ENCODE measurements at places on chromosomes 2 and 18. TPM values are rescaled to one million over a fixed set of nuclear protein-coding genes. Genes with fewer than 3 reads are reported as not detected.
A peak's percentile ranks its signal among the peaks of the same experiment; 100 is the strongest.

GRCh38 chr2:128362889-128363228, 44.2 kb upstream of the HS6ST1 start:
- H3K36me3 ChIP-seq = no peaks in the 10 kb centered on the region
- peak; percentile 84 for DNase-seq
- H3K4me3 ChIP-seq = no peak overlapping the region
- peak overlapping the region; percentile 98 for H3K27ac ChIP-seq
- no peaks in the 10 kb centered on the region for H3K27me3 ChIP-seq
- H3K4me1 ChIP-seq = peaks cover 38% of the 10 kb centered on the region

DNA sequence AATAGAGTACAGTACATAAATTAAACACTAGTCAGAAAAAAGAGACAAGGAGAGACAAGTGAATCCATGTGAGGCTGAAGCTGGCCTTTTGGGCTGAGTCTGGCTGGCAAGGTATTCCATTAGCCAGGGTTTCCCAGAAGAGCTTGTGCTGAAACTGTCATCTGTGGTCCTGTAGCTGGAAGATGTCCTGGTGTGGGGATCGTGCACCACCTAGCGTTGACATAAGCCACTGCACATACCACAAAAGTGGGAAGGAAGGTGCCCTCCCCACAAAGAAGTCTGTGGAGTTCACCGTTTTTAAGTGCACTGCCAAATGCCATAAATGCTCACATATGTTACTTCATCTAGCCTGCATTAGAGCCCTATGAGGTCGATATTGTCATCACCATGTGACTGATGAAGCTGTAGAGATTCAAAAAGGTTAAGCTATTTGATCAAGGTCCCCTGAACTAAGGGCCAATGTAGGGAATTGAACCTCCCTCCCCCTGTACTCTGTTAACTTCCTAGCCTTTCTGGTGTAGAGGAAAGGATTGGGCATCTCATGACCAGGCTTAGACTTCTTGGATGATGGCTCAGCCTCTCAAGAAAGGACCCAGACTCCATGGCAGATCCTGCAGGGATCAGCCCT, 31.9 kb upstream of the GALNT14 start:
- no peak overlapping the region for H3K27ac ChIP-seq
- H3K27me3 ChIP-seq = peaks cover 2% of the 10 kb centered on the region
- no peak overlapping the region for H3K4me3 ChIP-seq
- DNase-seq = peak; percentile 64
- no peaks in the 10 kb centered on the region for H3K4me1 ChIP-seq
- no peaks in the 10 kb centered on the region for H3K36me3 ChIP-seq

DNA sequence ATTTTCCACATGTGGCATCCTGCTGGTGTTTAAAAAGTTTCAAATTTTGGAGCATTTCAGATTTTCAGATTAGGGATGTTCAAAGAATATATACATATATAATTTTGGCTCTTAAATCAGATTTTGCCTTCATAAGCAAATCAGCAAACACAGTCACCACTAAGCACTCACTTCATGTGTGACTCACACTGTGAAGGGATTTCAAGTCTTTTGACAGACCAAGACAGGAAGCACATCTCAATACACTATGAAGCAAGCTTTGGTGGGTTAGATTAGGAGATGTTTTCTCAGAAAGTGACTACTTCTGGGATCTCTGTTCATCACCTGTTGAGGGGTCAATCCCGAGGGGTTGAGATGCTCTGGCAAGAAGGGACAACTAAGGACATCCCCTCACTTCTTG, 227.8 kb upstream of the RBBP8 start:
- no peaks in the 10 kb centered on the region for H3K27me3 ChIP-seq
- H3K4me3 ChIP-seq = no peak overlapping the region
- DNase-seq = no peak
- no peaks in the 10 kb centered on the region for H3K4me1 ChIP-seq
- H3K36me3 ChIP-seq = no peaks in the 10 kb centered on the region

DNA sequence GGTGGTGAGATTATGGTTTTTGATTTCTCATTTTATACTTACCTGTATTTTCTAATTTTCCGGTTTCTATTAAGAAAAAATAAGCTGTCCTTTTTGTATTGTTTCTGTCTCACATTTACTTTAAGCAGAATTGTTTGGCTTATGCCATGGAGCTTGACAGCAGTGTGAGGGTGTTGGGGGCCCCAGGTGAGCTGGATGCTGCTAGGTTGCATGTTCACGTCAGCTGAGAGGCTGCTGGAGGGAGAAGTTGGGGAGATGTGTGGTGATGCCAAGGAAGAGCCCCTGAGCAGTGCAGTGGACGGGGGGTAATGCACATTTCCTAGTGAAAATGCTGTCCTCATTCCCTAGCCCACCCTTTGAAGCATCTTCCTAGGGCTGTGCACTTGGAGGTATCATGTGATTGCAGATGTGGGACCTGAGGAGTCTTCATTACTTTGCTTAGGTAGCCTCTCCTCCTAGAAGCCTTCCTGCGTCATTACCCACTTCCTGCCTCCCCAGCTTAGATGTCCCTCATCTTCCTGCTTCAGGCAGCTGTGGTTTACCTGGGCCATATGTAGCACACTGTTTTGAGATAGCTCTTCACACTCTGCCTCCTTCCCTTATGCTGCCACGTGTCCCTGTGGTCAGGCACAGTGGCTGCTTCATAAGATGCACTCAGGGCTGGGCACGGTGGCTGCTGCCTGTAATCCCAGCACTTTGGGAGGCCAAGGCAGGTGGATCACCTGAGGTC, 16.2 kb downstream of the ATG16L1 start:
- no peak for DNase-seq
- no peak overlapping the region for H3K27ac ChIP-seq
- no peak overlapping the region for H3K4me3 ChIP-seq

DNA sequence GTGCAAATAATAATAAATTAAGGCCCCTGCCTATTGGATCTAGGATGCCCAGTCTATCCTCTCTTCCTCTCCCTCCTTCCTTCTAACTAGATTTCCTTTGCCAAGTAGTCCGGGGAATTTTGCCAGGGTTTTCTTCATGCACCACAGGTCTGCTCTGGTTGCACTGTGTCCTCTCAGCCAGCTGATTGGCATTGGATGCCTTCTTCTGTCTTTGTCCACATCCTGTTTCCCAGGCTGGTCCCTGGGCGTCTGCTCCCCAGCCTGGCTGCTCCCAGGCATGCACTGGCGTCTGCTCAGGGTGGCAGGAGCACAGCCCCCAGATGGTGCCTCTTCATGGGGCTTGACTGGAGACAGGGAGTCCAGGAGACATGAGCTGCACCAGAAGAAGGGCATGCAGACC, 66.4 kb downstream of the GALR1 start:
- no peaks in the 10 kb centered on the region for H3K36me3 ChIP-seq
- peaks cover 30% of the 10 kb centered on the region for H3K4me1 ChIP-seq
- DNase-seq = no peak
- no peak overlapping the region for H3K27ac ChIP-seq
- no peak overlapping the region for H3K4me3 ChIP-seq

GRCh38 chr18:73232933-73233332, 365.1 kb upstream of the NETO1 start:
- no peak overlapping the region for H3K4me3 ChIP-seq
- H3K27me3 ChIP-seq = no peaks in the 10 kb centered on the region
- no peaks in the 10 kb centered on the region for H3K4me1 ChIP-seq
- no peak for DNase-seq

DNA sequence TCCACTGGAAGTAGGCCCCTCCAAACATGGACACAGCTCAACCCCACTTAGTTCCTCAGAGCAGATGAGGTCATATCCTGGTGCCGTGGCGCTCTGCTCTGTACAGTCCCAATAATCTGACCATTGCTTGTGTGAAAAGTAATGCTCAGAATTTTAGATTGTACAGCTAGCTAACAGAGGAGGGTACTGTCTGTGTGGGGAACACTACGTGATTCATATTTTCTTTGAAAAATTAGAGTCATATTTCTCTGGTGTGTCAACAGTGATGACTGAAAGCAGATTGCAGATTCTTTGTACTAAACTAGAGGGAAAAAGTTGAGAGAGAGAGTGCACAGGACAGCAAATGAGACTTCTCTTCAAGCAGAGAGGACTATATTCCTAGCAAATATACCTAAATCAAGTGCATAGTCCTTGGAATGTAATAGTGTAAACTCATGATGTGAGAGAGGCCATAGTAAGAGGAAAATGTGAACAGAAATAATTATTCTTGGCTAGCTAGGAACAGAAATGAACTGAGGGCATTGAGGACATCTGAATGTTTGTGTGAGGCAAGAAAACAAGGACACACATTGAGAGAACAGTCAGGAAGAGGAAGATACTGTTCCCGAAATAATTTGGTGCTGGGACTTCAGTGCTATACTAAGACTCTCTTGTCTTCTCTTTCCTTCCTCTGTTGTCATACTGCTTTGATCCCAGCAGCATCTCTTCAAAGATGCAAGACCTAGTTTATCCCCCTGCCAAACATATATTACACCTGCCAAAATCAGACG, 157.0 kb upstream of the RND3 start:
- no peaks in the 10 kb centered on the region for H3K36me3 ChIP-seq
- DNase-seq = no peak
- no peak overlapping the region for H3K4me3 ChIP-seq
- H3K27me3 ChIP-seq = no peaks in the 10 kb centered on the region

Gene SERPINB12
- total RNA-seq = not detected
